Left ventricle myocardium inferior (tissue), 1 donor: ENCODE measurements at places on chromosomes 11 and 22. TPM values are rescaled to one million over a fixed set of nuclear protein-coding genes. Genes with fewer than 3 reads are reported as not detected.

IGF2 gene
- 75.0 TPM for total RNA-seq

NRIP3 gene
- total RNA-seq, result 1.9 TPM

RFPL3 gene
- total RNA-seq, result not detected

MMP8 gene
- not detected for total RNA-seq

SMIM35 gene
- not detected for total RNA-seq

GPR83 gene
- 0.25 TPM for total RNA-seq

SGSM1 gene
- 8.8 TPM for total RNA-seq

ADAMTS8 gene
- total RNA-seq, result 0.85 TPM

HSPB2 gene
- 36.5 TPM for total RNA-seq

PTPRJ gene
- total RNA-seq, result 6.8 TPM

XPNPEP3 gene
- total RNA-seq, result 28.7 TPM

C11orf65 gene
- total RNA-seq, result 0.36 TPM

OR2D2 gene
- total RNA-seq, result not detected

MYBPC3 gene
- total RNA-seq, result 2,538 TPM
